ENCODE measurements at places on chromosomes 6 and 20.
A peak's percentile ranks its signal among the peaks of the same experiment; 100 is the strongest.

DNA sequence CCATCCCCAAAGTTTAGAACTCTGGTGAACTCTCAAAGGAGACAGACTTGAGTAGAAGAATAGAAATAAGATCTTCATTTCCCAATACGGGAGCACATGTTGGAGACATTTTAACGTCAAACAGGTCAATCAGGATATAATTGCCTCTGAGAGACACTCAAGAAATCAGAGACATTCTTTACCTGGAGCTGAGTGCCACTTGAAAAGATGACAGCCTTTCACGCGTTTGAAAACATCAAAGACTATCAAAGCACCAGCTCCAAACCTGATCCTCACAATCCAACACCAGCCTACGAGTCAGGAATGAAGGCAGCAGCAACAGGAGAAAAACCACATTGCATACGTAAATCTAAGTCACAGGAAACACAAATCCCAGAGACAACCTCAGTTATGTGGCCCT is 571.5 kb upstream of the CDH4 start:
- no peak for DNase-seq

- no peak for DNase-seq
Observed at GRCh38 chr6:13617066-13617465, 1.9 kb downstream of the NOL7 start.

DNA sequence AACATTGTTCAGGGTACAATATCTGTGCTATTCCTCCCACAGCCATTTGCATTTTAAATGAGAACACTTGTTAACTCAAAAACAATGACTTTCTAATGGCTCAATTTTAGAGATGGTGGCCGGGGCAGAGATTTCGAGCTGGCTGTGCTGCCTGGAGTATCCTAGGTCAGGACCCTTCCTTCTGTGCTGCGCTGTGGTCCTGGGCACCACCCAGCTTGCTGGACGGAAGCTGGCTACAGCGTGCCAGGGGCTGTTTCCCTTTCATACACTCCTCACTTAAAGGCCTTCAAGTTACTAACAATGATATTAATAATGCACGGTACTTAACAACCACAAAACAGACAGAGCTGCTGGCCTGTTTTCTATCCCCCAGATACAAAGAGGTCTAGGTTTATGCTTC is 194.4 kb upstream of the CST7 start:
- peak; percentile 23 for DNase-seq

DNA sequence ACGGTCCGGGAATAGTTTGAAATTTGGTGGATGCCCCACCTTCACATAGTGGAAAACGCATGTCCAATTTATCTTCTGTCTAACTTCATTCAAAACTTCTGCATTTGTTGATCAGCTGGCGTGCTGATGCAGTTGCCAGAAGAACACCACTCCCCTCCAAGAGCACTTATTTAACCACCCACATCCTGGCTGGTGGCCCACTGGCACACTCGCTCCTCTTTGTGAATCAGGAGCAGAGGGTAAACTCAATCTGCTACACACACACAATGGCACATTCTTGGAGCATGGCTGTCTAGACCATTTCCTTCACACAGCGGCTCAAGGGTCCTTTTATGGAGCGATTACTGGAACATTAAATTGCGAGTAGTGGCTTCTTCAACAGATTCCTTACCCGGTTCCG is 55.1 kb upstream of the CEP162 start:
- DNase-seq, result no peak

DNA sequence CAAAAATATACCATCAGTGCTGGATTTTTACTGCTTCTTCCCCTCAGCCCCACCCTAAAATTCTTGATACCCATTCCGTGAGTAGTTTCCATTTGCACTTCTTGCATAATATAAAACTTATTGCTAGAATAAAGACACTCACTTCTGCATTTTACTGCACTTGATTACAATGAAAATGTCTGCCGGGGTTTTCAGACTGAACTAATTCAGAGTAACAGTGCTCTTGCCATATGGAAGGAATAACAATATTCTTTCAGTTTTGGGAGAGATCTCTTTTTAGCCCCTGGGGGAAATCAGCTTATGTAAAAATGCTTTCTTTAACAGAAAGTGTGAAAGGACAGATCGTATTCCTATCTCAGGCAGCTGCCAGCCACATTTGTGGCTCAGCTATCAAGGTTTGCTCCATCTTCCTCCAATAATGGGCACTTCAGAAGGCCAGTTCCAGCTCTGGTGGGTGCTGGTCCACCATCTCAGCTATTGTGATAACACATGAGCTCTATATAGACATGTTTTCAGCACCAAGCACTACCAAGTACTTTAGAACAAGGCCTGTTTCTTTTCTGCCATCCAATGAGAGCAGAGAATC is 8.9 kb downstream of the SMLR1 start:
- no peak for DNase-seq

DNA sequence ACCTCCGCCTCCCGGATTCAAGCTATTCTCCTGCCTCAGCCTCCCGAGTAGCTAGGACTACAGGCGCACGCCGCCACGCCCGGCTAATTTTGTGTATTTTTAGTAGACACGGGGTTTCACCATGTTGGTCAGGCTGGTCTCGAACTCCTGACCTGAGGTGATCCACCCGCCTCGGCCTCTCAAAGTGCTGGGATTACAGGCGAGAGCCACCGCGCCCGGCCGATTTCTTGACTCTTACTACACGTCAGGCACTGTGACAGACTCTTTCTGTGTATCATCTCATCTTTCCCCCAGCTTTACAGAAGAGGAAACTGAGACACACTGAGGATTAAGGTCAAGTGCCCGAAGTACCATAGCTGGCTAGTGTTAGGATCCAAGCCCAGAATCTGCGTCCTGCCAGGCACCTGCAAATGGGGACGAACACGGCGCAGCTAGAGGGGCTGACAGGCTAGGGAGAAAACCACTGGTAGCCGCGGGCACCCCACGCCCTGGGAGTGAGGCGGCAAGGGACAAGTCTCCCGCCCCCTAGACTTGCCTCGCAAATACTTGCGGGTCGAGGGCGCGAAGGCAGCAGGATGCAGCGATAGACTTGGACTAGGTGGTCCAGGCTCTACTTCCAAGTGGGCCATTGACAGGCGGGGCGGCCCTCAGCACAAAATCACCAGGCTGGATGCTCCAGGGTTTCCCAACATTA is 1.1 kb upstream of the TAF8 start:
- no peak for DNase-seq

DNA sequence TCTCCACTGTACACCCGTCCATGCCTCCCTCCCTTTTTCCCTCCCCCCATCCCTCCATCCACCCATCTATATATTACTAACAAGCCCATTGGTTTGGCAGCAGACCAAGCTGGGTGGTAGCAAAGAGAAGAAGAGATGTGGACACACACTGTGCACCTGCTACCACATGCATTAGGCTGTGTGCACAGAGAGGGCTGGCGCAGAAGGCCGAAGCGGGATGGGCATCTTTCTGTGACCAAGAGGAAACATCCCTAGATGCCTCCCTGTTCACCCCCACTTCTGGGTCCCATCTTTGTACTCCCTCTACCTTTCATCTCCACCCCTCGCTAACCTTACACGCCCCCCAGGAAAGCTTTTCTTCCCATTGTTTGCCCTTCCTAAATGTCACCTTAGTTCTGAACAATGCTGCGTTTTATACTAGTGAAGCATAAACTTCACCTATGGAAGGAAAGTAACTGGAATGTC is 64.9 kb upstream of the AFDN start:
- DNase-seq, result no peak

DNA sequence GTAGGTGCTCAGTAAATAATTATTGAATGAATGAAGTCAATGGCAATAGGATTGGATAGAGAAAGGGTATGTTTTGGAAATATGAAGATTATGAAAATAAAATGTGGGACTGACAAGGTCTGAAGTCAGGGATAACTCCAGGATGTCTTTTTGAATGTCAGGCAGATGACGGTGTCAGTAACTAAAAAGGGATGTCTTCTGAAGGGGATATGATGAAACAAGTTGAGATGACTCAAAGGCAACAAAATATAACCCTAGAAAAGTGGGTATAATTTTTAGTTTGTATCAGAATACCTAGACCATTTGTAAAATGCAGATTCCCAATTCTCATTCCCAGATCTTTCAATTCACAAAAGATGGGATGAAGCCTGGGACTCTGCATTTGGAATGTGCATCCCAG is 257.3 kb upstream of the SGK1 start:
- no peak for DNase-seq

GRCh38 chr6:103729658-103730057 is 1130.1 kb downstream of the HACE1 start:
- DNase-seq, result no peak

DNA sequence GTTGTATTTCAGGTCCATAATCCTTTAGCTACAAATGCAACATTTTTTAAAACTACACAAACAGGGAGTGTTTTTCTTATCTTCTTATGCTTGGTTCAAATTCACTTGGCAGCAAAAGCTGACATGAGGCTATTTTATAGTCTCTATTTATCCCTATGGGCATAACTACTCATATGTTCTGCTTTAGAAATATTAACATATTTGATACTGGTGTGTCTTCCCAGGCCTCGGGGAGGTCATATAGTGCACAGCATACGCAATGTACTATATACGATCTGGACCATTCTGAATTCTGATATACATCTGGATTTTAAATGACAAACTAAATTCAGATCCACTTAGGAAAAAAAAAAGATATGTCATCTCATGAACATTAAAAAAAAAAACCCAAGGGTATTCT is 69.2 kb downstream of the TFAP2C start:
- DNase-seq, result no peak
